DMS 273 treated with DMSO at 0.1 percent for 48 hours (cell line): ENCODE measurements at places on chromosomes 12 and 14.

GRCh38 chr14:58145936-58146335 is 6.1 kb downstream of the ARMH4 start:
- DNase-seq, result no peak

DNA sequence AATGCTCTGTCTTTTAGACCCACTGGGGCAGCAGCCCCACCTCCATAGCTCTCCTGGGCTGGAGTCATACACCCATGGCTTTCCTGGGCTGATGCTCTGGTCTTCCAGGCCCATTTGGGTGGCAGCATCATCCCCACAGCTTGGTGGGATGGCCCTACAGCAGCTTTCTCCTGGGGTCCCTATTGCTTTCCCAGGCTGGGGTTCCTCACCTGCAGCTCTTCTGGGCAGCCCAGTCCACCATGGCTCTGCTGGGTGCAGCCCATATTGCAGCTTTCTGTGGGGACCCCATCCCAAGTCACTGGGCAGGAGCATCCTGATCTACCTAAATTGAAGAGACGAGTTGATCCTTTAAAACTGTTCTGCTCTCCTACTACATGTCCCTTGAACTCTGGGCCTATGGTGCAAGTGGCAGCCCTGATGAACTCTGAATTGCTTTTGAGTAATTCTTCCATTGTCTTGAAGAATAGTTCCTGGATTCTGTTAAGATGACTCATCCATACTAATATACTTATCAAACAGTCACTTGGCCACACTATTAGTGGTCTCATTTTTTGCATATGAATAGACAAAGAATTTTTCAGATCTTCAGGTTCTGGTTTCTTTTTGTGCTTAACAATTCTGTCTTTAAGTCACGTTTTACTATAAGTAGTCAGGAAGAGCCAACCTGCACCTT is 390.1 kb downstream of the DPF3 start:
- no peak for DNase-seq

- DNase-seq, result no peak
Measured at GRCh38 chr14:42047421-42048055, 440.9 kb downstream of the LRFN5 start.

DNA sequence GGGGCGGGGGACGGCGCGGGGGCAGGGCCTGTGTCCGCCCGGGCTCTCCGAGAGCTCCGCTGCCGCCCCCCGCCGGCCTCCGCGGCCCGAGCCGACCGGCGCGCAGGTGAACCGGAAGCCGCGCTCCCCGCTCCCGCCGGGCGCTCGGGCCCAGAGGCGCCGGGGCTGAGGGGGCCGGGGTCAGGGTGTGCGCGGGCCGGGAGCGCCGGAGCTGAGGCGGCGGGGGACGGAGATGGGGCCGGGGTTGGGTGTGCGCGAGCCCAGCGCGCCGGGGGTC is 431 bp downstream of the HIP1R start:
- DNase-seq, result no peak

GRCh38 chr12:122021193-122021821 is 377 bp upstream of the BCL7A start:
- no peak for DNase-seq

DNA sequence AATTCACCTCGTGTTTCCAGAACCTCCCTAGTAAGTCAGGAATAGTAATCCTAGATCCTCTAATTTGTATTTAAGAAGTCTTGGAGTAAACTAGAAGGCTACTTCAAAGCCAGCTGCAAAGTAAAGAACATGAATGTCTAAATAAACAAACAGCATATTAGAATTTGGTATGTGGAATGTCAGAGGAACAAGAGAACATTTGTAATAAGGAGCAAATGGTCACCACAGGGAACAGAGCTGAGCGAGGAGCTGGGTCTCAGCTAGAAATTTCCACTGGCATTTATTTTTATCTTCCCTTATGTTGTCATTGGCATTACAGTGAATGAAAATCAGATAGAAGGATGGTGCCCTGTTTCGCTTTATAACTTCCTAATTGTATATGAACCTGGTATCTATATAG is 50.2 kb downstream of the FRMD6 start:
- no peak for DNase-seq

GRCh38 chr12:17527021-17527420 is 563.0 kb downstream of the RERGL start:
- DNase-seq, result no peak
